ENCODE measurements at places on chromosomes 7 and 10. TPM values are rescaled to one million over a fixed set of nuclear protein-coding genes. Genes with fewer than 3 reads are reported as not detected.

CAMK1D gene
- total RNA-seq, result 15.4 TPM

DNA sequence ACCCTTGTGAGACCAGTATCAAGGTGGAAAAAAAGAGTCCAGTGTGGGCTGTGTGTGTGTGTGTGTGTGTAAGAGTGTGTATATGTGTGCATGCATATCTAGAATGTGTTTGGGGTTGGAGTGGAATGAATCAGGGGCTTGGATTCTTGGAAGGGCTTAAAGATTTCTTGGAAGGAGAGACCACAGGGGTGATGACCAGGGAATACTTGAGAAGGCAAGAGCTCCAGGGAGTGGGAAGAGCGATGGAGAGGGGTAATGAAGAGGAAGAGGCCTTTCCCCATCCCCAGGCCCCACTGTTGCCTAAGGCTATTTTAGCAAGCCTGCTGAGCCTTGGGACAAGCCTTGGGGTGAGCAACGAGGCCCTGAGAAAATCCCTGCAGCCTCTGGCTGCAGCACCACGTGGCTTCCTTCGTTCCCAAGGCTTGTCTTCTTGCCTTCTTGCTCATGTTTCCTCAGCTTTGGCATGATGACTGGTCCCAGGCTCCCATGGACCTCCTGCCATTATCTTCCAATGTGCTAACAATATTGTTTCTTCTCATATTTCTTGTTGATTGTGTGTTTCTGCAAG lies 663.4 kb downstream of the INHBA start:
- DNase-seq, result no peak

DNA sequence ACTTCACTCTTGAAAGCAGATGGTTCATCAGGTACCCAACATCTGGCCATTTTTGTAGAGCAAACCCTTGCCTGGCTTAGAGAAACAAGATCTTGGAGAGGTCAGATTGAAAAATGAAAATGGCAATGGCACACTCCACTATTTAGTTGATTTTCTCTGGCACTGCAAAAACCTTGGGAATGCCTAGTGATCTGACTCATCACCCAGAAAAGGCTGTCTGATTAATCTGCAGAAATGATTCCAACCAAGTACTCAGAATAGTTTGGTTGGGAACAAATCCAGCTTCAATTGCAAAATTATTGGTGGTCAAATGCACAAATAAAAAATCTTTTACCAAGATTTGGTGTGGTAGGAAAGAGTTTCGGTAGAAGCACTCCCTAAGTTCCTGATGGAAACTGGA lies 351.2 kb downstream of the PHTF2 start:
- no peak for DNase-seq

DNA sequence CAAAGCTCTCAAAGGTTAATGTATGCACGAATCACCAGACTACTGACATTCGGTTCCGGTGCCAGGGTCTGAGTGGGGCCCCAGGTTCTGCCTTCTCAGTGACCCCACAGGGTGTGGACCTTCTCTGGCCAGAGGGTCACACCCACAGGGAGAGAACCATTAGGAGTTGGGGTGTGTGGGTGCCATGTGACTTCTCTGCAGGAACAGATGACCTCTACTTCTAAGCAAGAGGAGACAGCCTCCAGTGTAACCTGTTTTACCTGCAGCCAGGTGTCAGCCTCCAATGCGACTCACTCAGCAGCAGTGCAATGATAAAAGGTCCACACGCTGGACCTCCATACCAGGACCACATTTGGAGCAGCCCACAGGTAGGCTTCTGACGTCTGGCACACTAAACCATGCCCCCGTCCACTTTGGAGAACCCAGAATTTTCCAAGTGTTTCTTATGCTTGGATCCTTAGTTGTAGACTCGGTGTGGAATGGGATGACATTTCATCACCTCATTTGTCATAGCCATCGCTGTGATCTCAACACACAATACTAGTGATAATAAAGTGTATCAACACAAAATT lies 16.2 kb upstream of the INSIG1 start:
- DNase-seq, result no peak

SFTPD gene
- not detected for total RNA-seq
